ENCODE measurements at places on chromosomes 13 and 19.
A peak's percentile ranks its signal among the peaks of the same experiment; 100 is the strongest.

DNA sequence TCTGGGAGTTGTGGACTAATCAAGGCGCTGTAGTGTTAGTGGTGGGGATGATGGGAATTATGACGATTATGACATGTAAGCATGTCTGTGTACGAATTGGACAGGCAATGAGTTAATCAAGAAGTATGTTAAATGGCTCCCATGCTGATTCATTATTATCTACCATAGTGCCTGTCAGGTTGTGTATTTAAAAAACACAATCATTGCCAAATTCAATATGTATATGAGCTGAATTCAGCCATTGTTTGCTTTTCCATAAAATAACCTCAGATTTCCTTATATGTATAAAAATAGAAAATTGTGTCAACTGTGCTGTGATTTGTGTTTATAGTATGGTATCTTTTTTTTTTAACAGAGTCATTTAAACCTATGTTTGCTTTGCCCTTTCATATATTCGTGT is 37.1 kb downstream of the PCCA start:
- DNase-seq, result no peak

- DNase-seq, result no peak
Measured at GRCh38 chr13:29476046-29476445, 119.4 kb downstream of the SLC7A1 start.

GRCh38 chr19:54201172-54201701 is 579 bp downstream of the RPS9 start:
- no peak for DNase-seq

GRCh38 chr19:54317108-54317964 is 4.4 kb upstream of the LILRA5 start:
- no peak for DNase-seq

DNA sequence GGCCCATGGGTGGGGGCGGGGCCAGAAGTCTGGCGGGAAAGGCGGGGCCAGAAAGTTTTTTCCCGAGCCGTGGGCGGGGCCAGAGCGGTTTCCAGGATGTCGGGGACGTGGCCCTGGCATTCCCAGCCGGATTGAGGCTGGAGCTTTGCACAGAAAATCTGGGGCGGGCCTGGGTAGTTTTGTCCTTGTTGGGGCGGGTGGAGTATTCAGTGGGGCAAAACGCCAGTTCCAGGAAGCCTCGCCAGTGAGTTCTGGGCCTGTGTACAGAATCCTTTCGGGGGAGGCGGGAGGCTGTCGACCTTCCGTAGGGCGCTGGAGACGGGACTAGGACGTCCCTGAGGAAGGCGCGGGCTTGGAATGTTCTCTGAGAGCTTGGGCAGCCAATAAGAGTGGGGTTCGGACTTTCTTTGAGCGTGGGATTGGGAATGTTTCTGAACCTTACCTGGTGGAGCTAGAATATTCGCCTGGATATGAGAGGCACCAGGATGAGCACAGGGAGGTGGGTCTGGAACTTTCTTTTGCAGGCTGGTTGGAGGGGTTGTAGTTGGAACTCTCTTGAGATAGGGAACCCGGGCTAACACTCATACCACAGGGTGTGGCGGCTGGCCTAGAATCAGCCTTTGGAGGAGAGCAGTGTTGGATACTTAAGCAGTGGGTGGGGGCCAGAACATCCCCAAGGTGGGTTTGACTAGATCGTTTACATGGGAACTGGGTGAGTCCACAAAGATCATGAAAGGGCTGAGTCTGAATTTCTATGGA is 1.3 kb downstream of the CCDC9 start:
- DNase-seq, result no peak

GRCh38 chr19:4124638-4125037 is 716 bp upstream of the MAP2K2 start:
- DNase-seq, result no peak

- DNase-seq, result no peak
Measured at GRCh38 chr13:74061926-74062595, 72.1 kb downstream of the KLF12 start.

GRCh38 chr13:60944863-60945262 is 470.8 kb downstream of the PCDH20 start:
- no peak for DNase-seq

DNA sequence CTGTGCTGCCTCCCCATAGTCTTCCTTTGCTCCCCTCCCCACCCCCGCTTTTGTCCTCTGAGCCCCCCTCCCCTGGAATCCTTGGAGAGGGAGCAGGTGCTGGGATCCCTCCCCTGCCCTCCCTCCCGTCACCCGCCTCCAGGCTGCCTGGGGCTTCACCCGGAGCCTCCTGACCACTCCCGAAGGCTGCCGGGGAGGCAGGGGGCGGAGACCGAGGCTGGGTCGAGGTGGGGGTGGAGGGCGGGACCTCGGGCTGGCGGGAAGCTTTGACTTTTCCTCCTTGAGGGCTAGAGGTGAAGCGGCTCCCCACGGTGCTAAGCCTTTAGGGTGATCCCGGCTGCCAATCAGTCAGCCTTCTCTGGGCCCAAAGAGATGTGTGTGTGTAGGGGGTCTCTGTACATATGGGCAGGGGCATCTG is 1.5 kb downstream of the KMT5C start:
- peak; percentile 86 for DNase-seq
